ENCODE measurements at places on chromosomes 13 and 19.

GRCh38 chr13:107788464-107789165 lies 426.7 kb downstream of the LIG4 start:
- DNase-seq, result no peak

DNA sequence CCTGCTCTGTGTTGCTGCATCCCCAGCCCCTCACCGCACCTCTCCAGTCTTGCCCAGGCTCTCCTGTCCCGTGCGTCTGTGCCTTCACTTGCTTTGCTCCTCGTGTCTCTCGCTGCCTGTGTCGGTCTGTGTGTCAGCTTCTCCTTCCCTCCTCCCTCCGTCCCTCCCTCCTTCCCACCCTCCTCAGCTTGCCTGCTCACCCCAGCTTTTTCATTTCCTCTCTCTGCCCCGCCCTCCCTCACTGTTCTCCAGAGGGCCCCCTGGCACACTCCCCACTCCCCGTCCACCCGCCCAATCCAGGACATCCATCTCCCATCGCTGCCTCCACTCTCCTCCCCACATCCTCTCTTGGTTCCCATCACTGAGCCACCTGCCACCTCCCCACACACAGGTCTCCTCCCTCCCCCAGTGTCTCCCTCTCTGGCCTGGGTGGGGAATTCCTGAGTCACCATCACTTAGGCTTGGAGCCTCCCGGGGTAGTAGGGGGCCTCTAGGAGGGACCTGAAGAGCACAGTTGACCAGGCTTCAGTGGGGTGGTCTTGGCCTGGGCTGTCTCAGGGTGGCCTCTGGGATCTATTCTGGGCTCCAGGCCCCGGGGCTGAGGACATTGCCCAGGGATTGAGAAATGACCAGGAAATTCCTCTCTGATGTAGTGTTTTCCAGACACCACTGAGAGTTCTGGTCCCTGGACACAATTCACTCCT lies at the start of gene PTGIR:
PTGIR (minus strand) TSS at position 132 of the 704 bp plus-strand sequence. CDS start 864 bp downstream, outside the sequence.
- no peak for DNase-seq

- no peak for DNase-seq
Observed at GRCh38 chr19:39470724-39471339, 9.8 kb upstream of the TIMM50 start.

DNA sequence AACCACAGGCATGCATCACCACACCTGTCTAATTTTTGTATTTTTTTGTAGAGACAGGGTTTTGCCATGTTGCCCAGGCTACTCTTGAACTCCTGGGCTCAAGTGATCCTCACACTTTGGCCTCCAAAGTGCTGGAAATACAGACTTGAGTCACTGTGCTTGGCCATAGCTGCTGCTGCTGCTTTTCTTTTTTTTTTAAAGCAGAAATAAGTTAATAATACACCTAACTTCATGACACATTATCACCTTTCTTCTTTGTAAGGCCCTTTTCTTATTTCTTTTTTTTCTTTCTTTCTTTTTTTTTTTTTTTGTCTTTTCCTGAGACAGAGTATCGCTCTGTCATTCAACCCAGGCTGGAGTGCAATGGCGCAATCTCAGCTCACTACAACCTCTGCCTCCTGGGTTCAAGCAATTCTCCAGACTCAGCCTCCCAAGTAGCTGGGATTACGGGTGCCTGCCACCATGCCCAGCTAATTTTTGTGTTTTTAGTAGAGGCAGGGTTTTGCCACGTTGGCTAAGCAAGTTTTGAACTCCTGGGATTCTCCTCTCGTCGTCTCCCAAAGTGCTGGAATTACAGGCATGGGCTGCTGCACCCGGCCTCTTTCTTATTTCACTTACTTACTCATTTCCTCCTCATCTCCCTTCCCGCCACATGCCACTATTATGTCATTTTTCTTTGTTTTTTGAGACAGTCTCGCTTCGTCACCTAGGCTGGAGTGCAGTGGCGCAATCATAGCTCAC lies 8.7 kb downstream of the SHKBP1 start:
- no peak for DNase-seq

DNA sequence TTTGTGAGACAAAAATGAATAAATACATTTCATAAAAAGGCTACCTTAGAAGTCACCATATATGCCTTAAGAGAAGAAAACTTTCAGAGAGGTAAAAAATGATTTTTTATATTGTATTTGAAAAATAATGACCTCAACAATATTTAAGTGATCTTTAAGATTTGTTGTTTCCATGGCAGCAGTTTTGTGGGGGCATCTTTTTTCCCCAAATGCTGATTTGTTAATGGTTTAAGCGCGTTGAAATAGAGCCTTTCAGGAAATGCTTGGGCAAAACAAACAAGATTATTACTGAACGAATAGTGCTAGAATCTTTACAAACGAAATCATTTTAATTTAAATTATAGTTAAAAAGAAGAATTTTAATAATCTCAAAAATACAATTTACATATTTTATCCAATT lies 103.1 kb upstream of the MYO16 start:
- DNase-seq, result no peak

- DNase-seq, result no peak
Observed at GRCh38 chr13:60439201-60439600, 42.2 kb downstream of the TDRD3 start.

GRCh38 chr13:35731471-35731870 lies 255.0 kb upstream of the MAB21L1 start:
- no peak for DNase-seq

DNA sequence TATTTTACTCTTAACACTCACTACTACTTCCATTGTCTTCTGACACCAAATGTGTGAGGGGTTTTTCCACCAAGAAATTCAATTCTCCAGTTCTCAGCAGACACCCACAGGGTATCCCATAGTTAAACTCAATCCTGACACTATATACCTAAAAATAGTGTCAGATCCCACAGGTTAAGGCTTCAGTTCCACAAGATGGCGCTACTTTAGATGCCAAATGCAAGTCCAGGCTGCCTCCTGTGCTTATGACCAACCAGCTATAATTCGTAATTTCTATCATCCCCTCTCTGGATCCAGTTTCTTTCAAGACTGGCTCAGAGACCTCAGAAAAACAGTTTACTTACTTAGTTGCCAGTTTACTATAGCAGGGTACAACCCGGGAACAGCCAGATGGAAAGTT lies 1146.2 kb upstream of the SPRY2 start:
- DNase-seq, result peak; percentile 6

- no peak for DNase-seq
Observed at GRCh38 chr13:48600374-48601364, 53.1 kb upstream of the CYSLTR2 start.

DNA sequence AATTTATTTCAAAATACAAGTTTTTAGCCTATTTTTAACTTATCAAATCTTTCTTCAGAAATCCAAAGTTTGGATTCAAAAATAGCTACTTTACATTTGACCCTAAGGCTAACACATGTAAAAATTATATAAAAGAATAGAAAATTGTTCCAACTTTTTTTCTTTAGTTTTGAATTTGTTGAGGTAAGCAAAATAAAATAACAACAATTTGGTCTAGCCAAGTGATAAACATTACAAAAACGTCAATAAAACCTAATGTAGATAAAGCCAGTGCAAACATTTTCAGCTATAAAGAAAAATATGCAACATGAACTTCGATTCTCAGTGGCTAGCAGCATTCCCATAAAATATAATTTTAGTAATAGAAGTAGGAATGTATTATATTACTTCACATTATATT lies 400.3 kb downstream of the PCDH9 start:
- no peak for DNase-seq

GRCh38 chr19:46503848-46504453 lies 8.3 kb upstream of the PNMA8B start:
- DNase-seq, result peak; percentile 60

GRCh38 chr13:75103976-75104375 lies 378.0 kb downstream of the TBC1D4 start:
- DNase-seq, result no peak

DNA sequence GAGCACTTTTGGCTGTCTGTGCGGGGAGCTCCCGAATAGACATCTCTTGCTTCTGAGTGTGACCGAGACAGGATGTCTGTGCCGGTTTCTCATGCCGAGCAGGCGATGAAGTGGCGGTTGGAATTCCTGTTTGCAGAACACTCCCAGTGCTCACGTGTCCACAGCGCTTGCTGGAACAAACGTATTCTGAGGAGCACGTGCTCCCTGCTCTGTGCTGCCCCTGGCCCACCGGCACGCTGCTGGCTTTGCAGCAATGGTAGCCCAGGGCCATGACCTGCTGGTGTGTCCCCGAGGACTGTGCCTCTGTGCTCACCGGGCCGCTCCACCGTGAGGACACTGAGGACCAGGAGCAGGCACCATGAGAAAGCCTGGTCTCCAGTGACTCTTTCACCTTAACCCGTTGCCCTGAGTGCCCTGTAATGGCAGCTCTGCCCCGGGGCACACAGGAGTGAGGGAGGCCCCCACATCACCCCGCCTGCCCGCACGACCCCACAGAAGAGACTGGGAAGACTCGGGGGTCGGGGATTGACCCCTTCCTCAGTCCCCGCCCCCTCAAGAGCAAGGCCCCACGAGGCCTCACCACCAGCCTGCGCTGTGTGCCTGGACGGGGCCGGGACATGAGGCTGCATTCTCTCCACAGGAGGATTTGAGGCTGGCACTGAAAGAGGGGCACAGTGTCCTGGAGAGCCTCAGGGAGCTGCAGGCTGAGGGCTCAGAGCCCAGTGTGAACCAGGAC lies 40.0 kb upstream of the F7 start:
- no peak for DNase-seq

DNA sequence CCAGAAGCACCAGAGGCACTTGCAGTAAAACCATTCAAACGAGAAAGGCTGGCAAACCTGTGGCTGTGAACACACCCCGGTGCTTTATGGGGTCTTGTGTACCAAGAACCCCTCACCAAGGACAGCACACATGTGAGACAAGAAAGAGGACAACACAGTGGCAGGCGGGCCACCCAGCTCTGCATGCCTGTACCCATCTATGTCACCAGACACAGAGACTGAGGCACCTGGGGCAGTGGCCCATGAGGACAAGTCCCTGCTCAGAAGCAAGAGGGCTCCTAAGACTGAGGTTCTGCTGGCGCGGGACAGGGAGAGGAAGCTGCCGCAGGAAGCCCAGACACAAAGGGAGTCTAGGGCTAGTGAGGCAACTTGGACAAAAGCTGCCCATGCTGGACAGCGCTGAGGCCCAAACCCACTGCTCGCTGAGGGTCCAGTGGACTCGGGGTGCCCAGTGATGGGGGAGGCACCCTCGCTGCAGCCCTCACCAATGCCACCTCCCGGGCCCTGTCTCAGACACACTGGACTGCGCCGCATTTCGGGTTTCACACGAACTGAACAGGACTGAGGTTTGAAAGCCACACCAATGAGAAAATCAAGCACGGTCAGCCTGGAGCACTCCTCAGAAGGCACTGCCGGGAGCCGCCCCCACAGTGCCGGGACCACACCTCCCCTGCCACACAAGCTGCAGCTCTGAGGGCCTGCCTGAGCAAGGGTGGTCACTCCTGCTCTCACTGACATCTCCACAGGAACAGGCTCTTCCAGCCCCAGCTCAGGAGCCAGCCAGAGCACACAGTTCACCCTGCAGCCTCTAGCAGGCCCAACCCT lies 232.7 kb downstream of the TUBA3C start:
- no peak for DNase-seq

- no peak for DNase-seq
Observed at GRCh38 chr19:45056831-45057230, 18.0 kb downstream of the CLASRP start.

- DNase-seq, result peak; percentile 77
Observed at GRCh38 chr13:99303863-99304521, 3.2 kb downstream of the GPR183 start.

DNA sequence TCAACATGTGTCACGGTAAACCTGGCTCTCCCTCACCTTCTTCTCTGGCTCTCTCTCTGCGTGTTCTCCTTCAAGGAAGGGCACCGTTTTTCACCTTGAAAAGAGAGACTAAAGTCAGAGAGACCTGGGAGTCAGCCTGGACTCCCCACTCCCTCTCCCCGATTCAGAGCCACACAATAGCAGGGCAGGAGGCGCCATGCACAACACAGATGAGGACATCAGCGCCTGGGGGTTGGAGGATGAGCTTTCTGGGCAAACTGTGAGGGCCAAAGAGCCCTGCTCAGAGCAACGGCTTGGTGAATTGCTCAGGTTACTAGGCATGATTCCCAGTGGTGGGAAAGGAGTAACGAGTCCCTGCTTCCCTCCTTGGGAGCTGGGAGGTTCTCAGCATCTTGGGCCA lies 32.3 kb downstream of the HSPH1 start:
- DNase-seq, result no peak

DNA sequence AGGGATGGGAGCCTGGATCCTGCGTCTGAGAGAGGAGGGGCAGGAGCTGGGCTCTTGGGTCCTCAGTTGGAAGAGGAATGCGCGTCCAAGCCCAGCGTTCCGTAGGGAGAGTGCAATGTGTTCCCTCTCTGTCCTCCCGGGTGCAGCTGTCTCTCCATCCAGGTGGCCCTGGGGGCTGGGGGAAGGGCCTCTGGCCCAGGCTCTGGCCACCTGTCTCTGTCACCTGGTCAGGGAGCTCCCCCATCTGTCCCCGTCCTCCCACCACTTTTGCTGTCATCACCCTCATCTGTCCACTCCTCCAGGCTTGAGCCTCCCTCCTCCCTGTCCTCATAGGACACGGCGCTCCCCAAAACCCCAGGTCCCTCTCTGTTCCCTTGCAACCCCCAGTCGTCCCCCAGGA lies 3.7 kb upstream of the SBK2 start:
- no peak for DNase-seq

DNA sequence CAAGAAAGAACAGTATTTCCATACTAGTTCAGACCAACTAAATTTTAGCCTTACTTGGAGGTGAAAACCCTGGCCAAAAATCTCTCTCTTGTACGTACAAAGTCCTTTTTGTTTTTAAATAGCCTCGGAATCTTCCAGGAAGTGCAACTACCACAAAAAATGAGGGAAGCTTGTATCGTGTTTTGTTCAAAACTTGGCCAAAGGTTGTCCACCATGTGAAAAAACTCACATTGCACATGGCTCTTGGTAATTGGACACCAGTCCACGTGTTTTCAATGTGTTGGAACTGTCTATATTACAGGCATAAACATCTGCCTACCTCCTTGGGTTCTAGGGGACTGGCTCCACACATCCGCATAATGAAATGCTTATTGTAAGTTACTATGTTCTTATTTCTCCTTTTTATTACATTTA lies 15.2 kb upstream of the STRN4 start:
- no peak for DNase-seq

DNA sequence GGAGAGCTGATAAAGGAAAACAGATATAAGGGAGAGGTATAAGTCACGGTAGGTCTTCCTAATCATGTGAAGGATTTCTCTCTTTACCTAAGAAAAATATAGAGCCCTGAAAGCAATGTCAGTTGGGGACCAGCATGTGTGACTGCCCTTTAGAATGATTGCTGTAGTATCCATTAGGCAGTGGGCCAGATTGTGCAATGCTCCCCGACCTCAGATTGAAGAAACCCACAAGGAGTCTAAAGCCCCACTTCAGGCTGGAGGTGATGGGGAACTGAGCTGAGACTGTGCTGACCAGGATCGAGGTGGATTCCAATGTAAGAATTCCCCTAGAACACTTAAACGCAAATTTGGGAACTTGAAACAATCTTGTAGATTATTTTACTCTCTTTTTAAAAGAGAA lies 614.4 kb downstream of the LIG4 start:
- DNase-seq, result no peak

GRCh38 chr13:32048816-32049215 lies 17.2 kb downstream of the FRY start:
- DNase-seq, result no peak

- peak; percentile 48 for DNase-seq
Observed at GRCh38 chr19:10796653-10797052, 39.4 kb downstream of the TMED1 start.

All from Ammon's horn (tissue), 1 donor.